T-helper 9 cell (primary cell): ENCODE measurements at places on chromosomes 3 and 15.

- DNase-seq = no peak
Observed at GRCh38 chr3:66416556-66417304, 84.1 kb downstream of the LRIG1 start.

DNA sequence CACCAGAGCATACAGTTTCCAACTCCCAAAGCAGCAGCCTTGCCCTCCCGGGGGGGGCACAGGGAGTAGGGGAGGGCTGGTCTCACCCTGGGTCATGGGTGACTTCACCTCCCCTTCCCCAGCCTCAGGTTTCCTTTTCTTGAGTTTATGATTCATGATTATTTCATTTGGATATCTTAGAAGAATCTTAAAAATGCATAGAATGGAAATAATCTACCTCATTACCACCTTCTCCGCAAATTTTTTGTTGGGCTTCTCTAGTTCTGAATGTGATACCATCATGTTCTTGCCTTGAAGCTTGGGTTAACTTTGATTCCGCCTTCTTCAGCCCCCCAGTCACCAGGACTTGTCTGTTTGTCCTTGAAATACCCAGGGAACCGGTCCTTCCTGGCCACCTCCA is 148.8 kb upstream of the ROPN1 start:
- DNase-seq = no peak

GRCh38 chr15:58332676-58333400 is 99.0 kb upstream of the LIPC start:
- DNase-seq = no peak

DNA sequence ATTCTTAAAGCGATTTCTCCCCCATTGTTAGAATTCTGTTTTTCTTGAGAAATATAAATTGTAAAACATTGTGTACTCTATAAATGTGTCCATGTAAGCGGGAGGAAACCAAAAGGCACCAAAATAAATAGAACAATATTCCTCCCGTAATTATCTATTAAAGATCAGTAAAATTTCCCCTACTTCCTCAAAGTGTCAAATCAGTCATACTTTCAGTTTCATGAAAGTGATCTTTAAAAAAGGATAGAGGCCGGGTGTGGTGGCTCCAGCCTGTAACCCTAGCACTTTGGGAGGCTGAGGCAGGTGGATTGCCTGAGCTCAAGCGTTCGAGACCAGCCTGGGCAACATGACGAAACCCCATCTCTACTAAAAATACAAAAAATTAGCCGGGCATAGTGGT is 278.9 kb downstream of the MECOM start:
- DNase-seq = no peak

GRCh38 chr3:53159156-53160060 is 1.6 kb upstream of the PRKCD start:
- DNase-seq = no peak

GRCh38 chr3:12622335-12622734 is 41.6 kb downstream of the RAF1 start:
- DNase-seq = no peak

- DNase-seq = no peak
Observed at GRCh38 chr3:11238880-11239279, 33.3 kb upstream of the ATG7 start.

GRCh38 chr3:42079701-42080452 is 11.3 kb upstream of the TRAK1 start:
- DNase-seq = no peak

- DNase-seq = no peak
Observed at GRCh38 chr3:123656691-123657090, 71.8 kb upstream of the HACD2 start.

- no peak for DNase-seq
Observed at GRCh38 chr3:98457543-98457942, 5.5 kb upstream of the OR5K1 start.

DNA sequence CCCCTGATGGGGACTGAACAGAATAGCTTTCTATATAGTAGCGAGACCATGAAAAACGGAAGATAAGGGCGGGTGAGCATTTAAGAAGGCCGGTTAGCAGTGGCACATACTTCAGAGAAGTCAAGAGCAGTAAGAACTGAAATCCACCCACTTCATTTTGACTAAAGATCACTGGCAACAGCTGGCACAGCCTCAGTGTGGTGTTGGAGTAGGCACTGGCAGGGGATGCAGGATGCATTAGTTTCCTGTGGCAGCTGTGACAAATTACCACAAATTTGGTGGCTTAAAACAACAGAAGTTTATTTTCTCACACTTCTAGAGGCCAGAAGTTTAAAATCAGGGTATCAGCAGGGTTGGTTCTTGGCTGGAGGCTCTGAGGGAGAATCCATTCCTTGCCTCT is 176.5 kb downstream of the ADAMTSL3 start:
- no peak for DNase-seq

- DNase-seq = no peak
Observed at GRCh38 chr15:66765478-66766281, 63.6 kb downstream of the SMAD6 start.

DNA sequence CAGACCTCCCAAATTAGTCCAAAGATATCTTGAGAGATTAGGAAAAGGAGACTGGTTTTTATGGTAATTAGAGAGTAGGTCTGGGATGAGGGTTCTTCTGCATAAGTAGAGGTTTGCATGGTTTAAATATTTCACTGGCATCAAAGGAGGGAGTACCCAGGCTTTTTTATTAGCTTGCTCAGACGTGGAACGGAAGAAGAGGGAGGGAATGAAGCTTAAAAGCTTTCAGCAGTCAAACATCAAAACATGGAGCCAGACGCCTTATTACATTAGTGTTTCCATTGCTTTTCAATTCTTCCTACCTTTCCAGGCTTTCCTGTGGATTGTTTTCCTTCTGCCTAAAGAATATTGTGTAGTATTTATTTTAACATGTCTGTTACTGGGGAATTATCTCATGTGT is 342.1 kb upstream of the SOX2 start:
- no peak for DNase-seq

GRCh38 chr15:83837945-83838571 is 184.1 kb downstream of the ADAMTSL3 start:
- no peak for DNase-seq

DNA sequence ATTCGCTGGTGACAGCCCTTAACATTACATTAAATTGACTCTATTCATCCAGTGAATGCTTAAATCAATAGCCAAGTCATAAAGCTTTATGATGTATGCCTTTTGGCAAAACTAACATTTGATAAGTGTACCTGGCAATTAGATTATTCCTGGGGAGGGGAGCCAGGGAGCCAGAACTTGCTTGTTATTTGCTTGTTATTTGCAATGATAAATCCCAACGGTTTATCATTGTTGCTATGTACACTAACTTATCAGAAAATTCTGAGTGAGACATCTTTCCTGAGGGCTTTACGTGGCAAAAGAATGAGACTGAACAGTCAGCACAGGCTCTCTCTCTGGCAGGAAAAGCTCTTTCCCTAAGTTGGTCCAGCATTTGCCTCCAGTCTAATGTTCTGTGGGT is 35.8 kb upstream of the FBN1 start:
- no peak for DNase-seq

DNA sequence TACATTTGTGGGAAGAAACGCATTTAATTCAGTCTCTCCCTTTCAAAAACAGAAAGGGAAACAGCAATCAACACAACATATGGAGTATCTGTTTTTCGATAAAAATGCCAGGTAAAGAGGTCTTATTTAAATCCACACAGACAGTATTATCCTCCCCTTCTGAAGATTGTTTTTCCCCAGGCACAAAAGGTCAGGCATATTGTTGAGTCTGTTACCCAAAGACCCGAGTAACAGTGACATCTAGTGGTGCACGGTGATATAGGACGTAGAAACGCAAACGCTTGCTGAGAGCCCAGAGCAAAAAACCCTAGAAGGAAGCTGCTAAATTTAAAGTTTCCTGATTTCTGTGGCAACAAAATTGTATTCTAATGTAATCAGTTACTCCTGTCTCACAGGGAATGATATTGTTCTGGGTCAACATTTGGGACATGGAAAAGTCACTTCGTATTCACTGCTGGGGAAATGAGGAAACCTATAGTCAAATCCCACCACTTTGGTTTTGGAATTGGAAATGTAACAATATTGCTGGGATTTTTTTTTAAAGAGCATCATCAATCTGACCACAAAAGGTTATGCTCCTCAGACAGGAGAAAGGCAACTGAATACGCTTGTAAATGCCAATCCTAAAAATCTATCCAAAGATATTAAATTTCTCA is 312.7 kb upstream of the CCDC54 start:
- peak; percentile 19 for DNase-seq

- DNase-seq = no peak
Observed at GRCh38 chr15:30939161-30939560, 35.4 kb downstream of the FAN1 start.

DNA sequence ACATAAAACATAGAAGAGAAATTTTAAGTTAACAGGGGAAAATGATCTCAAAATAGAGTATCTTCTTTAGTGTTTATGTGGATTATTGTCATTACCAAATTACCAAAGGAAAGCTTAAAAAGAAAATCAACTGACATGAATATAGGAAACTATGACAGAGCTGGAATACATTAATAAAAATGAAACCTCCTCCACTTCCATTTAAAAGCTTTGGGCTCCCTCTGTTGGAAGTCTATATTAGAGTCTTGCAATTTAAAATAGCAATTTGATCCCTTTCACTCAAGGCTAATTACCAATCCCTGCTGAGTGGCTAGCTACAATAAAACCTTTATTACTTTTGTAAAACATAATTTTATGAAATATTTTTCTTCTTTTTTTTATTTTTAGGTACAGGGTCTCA is 61.4 kb upstream of the IMPG2 start:
- DNase-seq = no peak

DNA sequence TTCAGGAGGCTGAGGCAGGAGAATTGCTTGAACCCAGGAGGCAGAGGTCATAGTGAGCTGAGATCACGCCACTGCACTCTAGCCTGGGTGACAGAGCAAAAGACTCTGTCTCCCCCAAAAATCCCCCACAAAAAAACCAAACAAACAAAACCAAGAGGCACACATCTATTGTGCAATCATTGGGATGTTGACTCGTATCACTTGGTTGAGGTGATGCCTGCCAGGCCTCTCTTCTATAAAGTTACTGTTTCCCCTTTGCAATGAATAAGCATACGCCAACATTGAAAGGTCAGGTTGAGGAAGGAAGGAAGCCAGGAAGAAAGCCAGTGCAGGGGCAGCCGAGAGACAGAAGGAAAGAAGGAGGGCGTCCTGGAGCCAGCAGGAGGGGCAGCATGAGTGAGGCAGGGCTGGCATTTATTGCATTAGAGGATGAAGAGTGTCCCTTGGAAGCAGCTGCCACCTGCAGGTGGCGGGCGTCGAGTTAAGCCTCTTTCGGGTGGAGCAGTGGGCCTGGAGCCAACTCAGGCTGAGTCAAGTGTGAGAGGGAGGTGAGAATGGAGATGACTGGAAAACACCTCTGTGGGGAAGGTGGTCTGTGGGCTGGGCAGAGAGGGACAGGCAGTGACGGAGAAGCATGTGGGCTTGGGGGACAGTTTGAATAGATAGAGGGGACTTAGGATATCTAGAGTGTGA is 8.3 kb upstream of the CSPG4 start:
- DNase-seq = no peak

DNA sequence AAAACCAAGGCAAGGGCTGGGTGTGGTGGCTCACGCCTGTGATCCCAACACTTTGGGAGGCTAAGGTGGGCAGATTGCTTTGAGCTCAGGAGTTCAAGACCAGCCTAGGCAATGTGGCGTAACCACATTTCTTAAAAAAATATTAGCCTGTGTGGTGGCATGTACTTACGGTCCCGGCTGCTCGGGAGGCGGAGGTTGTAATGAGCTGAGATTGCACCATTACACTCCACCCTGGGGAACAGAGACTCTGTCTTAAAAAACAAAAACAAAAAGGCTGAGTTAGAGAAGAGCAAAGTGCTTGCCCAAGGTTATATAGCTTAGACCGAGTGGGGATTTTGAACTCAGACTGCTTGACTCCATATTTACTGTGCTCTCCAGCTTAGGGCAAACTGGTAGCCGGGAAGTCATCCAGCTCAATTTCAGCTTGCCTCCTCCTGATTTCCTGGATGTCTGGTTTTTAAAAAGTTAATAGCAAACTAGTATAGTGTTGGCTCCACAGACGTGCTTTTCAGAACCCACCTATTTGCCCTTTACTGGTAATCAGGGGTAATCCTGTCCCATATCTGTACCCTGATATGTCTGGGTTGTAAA is 138.9 kb downstream of the CACNA1D start:
- no peak for DNase-seq

GRCh38 chr15:72050700-72051099 is 67.2 kb downstream of the MYO9A start:
- DNase-seq = no peak

DNA sequence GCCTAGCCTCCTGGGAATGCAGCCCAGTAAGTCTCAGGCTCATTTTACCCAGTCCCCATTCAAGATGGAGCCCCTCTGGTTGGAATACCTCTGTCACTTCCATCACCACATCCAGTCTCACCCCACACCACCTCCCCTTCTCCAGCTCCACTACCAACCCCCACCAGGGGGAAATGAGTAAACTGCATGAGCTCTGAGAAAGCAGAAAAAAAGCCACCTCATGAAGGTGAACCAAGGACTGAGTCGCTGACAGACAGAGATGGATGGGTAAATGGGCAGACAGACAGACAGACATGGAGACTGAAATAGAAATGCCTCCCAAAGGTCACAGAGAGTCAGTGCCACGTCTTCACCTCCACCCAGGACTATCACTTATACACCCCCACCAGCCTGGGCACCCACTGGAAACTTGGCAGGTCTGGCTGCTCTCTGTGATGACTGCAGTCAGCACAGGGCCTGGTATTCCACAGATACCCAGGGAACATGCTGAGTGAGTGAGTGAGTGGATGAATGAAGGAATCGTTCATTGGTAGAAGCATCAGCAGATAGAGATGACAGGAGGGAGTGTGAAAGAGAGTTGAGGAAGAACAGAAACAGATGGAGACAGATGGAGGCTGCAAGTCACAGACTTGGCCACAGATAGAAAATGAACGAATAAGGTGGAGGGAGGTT is 4.9 kb upstream of the LOXL1 start:
- DNase-seq = no peak

- DNase-seq = no peak
Observed at GRCh38 chr3:34212656-34213055, 414.2 kb downstream of the PDCD6IP start.

GRCh38 chr3:119314821-119315220 is 20.6 kb downstream of the ARHGAP31 start:
- DNase-seq = no peak

DNA sequence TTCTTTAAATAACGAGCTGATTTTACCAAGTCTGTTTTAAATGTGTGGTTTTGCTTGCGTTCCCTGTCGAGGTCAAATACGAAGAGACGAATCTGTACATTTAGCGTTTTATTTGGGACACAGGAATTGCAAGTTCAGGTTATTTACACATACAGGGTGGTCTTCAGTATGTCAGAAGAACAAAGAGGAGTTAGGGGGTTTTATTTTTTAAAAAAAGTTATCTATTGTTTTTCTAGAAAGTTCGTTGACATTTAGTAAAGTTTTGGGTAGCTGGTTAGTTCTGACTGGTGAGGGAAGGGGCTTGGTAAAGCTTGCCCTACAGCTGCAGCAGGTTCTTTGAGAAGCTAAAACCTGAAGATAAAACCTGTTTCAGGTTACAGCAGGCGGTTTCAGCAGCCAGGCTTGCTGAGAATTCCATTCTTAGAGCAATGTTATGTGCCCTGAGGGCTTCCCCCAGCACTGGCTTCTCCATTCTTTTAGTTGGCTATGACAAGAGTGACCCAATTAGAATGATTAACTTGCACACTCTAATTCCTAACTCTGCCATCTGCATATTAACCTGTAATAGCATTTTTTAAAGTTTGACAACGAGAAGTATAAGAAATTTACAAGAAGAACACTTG is 815 bp upstream of the ZNF280D start:
- DNase-seq = no peak
